ENCODE measurements at places on chromosomes 6 and 20.

DNA sequence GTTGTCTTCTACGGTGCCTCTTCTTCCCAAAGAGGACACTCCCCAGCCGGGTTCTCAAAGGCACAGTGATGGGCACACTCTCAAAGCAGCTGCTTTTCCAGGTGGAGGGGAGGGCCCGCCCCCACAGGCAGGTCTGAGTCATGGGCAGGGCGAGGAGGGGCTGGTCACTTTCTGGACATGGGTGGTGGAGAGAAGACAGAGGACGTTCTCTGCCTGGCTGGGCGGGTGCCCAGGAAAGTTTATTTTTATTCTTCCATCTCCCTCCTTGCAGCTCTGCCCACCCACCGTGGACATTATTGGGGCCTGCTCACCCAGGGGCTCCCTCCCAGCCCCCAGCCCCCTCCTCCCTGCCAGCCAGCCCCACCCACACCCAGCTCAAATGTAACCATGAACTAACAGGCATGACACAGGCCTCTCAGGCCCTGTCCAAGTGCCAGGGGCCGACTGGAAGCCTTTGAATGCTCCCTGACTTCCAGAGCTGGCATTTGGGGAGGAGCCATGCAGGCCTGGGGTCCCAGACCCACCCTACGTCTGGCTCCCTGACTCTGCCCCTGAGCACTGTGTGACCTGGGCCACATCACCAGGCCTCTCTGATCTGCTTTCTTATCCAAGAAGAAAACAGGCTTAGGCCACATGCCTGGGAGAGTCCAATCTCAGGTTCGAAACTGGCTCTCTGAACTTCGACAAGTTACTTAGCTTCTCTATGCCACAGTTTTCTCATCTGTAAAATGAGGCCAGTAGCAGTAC, 8.0 kb downstream of the TGM2 start:
- no peak for DNase-seq

GRCh38 chr6:19100752-19101151, 713.6 kb downstream of the RNF144B start:
- DNase-seq: no peak

- no peak for DNase-seq
Observed at GRCh38 chr6:125346201-125346925, 44.6 kb upstream of the HDDC2 start.

DNA sequence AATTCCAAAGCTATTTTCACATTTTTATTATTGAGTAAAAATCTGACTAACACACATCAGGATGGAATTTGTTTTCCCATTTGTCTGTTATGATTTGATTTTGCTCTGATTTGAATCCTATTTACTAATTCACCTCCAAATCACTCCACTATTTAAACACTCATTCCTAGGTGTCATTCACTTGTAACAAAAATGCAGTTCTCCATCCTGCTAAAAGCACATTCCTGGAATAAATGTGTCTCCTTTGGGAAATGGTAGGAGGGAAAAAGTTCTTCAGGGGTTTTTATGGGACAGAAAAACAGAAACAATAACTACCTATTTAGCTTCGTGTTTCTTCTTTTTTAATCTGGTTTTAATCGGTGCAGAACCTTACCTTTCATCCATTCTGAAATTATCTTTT, 494.1 kb upstream of the CITED2 start:
- no peak for DNase-seq

DNA sequence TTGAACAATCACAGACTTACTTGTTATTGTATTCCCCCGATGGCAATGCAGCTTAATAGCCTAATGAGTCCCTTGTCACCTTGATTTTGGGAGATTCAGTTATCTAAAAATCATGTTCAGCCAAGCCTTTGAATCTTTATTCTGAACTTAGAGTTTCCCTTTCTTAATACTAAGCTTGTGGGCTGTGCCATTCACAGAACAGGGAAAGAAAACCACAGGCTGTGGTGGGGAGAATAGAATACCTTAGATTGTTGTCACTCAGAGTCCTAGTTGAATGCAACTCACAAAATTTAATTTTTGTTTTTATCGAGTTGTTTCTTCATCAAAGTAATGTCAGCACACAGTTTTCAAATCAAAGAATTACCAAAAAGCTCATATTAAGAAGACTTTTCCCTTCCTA, 37.4 kb downstream of the RFPL4B start:
- DNase-seq: no peak

DNA sequence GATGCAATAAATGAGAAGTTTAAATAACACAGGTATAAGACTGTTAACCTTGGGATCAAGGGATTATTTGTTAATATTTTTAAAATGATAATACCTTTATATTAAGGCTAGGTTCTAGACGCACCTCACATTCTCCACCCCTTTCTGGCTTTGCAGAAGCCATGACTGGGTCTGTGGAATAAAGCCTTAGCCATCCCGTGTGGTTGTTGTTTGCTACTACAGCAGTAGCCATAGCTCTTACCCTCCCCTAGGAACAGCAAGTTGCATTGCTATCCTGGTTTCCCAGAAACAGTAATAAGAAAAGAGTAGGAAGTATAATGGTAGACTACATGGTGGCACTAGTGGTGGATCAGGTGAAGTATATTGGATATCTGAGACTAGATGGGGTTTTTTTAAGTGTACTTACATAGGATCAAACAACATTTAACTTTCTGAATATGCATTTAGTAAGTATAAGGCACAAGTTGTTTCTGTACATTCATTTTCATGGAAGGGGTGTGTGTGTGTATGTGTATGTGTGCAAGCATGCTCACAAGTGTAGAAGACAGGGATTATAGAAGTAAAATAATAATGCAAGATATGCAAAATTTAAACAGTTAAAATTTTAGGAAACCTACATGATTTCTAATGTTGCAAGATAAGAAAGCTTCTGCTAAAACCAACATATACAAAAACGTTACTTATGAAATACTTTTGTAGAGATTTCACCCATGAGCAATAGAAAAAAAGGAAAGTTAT, 384.2 kb downstream of the PRKN start:
- DNase-seq: no peak

DNA sequence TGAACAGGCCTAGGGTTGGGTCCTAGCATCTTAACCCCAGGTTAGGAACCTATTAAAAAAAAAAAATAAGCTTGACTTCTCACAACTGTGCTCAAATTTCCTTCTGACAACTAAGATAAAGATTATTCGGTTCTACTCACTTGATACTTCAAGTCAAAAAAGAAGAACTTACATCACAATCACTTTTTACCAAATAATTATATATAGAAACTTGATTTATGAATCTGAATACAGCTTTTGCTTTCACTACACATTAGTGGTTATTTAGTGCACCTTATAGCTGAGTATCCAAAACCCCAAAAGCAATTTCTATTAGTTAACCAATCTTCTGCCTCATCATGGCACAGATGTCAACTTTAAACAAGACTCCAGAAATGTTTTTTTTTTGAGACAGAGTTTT, 119.0 kb upstream of the DST start:
- DNase-seq: no peak

DNA sequence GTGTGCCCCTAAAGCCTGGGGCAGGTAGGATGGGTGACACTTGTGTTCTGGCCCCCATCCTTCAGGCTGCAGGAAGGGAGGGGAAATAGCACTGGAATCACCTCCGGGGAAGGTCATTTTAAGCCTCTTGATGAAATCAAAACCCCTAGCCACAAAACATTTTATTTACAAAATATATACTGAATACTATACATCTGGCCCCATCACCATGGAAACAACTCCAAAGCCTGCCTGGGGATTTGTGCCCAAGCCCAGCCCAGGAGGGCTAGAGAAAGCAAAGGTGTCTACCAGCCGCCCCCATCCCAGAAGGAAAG, 2.6 kb downstream of the SMIM29 start:
- DNase-seq: no peak

DNA sequence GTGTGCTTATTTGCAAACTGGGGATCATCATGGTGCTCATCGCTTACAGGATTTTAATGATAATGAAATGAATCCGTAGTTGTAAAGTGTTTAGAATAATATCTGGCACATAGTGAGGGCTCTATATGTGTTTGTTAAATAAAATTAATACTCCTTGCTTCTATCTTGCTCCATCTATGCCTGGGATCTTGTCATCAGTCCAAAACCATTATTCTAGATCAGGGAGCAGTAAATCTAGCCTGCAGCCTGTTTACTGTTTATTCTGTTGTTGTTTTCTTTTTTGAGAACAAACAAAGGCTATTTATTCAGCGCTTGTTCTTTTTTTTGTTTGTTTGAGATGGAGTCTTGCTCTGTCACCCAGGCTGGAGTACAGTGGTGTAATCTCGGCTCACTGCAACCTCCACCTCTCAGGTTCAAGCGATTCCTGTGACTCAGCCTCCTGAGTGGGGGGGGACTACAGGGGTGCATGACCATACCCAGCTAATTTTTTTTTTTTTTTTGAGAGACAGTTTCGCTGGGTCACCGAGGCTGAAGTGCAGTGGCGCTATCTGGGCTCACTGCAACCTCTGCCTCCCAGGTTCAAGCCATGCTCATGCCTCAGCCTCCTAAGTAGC, 8.1 kb downstream of the ACOT8 start:
- DNase-seq: no peak

DNA sequence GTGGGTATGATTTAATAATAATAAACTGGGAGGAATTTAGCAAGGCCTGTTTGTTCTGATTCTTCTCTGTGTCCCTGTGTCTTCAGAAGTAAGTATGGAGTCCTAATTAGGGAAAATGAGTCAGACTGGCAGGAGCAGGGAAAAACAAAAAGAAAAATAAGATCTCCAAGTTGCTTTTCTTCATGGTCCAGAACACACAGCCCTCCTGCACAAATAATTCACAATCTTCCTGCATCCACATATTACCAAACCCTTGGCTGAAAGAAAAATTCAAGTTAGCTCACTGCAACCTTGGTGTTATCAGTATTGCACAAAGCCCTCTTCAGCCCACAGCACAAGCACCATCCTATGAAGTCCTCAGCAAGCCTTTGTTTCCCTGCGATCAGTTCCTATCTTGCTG, 142.0 kb upstream of the LAMA2 start:
- DNase-seq: no peak

DNA sequence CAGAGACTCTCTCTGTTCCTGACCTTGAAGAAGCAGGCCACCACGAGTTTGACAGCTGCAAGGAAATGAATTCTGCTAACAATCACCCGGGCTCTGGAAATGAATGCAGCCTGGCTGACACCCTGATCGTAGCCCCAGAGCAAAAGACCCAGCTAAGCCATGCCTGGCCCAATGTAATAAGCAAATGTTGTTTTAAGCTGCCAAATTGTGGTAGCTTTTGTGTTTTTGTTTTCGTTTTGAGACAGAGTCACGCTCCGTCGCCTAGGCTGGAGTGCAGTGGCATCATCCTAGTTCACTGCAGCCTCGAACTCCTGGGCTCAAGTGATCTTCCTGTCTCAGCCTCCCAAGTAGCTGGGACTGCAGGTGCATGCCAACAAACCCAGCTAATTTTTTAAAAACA, 3.3 kb upstream of the OXT start:
- DNase-seq: no peak

GRCh38 chr20:45758096-45758495, 33.6 kb downstream of the WFDC3 start:
- no peak for DNase-seq

DNA sequence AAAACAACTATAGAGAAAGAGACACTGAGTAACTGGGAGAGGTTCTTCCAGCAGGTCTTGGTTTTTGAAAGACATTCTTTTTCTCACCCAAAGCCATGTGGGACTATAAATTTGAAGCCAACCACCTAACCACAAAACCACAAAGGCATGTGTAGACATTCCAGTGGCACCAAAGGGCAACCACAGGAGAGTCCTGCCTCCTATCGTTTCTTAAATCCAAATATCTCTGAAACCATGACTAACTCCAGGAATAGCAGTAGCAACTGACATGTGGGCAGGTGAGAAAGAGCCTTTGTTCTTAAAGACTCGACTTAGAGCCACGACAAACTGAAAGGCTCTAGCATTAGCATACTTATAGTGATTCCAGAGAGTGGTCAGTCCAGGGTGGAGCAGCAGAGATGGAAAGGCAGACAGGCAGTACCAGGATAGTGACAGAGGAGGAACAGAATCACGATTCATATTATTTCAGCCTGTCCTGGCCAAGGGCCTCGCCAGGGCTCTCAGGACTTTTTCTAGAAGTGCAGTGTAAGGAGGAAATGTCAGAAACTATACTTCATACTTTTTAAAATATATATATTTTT, 9.4 kb upstream of the COL9A1 start:
- DNase-seq: no peak

GRCh38 chr20:38671186-38671585, 53.1 kb upstream of the SLC32A1 start:
- DNase-seq: no peak

GRCh38 chr20:47506335-47506734, 4.6 kb downstream of the NCOA3 start:
- DNase-seq: no peak

DNA sequence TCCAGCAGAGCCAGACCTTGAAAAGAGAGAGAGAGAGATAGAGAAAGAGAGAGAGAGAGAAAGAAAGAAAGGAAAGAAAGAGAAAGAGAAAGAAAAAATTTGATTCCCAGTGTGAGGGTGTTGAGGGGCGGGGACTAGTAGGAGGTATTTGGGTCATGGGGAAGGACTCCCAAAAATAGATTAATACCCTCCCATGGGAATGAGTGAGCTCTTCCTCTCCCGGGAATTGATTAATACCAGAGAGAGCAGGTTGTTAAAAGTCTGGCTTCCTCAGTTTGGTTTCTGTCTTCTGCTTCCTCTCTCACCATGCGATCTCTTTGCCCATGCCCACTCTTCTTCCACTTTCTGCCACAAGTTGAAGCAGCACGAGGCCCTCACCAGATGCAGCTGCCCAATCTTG, 28.8 kb upstream of the CFAP206 start:
- no peak for DNase-seq
